NCI-H510A treated with DMSO at 0.1 percent for 48 hours (cell line): ENCODE measurements at places on chromosomes 4 and X.

- no peak for DNase-seq
Measured at GRCh38 chr4:68272380-68272779, 26.9 kb upstream of the TMPRSS11B start.

DNA sequence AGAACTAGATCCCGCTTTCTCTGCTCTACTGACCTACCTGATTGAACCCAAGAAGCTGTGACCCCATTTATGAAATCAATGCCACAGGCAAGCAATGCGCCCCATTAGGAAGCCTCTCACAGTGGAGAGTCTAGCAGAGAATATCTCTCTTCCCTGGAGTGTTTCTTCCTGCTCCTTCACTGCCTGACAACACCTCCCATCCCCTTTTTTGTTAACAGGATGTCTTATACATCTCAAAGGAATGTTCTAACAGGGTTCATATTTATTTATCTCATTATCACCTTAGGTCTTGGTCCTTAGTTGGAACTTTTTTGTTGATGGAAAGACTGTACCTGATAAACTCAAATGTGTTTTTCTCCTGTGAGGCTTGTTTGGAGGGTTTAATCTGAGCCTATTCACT lies 35.5 kb downstream of the SLIT2 start:
- no peak for DNase-seq

- no peak for DNase-seq
Measured at GRCh38 chrX:111411983-111412382, at the start of gene DCX. TSS of gene DCX (minus strand) at chrX:111412192. CDS start at chrX:111410398, 1,794 bp downstream.

DNA sequence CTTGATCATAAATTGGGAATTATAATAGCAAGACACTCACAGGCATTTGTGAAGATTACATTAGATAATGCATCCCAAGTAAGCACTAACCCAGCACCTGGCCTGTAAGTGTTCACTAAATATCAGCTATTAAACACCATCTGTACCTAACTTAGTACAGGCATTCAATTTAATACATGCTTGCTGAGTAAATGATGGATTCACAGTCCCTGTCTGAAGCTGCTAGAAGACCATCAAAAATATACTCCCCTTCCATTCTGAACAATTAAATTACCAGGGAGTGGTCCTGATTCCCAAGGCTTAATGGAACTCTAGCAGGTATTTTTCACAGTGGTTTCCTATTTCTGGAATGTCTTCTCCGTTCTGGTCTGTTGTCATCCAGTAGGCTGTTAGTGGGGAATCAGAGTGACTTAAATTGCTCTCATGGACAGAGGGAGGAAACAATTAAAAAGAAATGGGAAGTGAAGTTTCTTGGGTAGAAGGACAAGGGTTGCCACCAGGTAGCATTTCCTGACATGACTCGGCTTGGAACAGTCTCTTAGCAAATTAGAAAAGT lies 233.9 kb downstream of the PTTG2 start:
- DNase-seq: no peak

DNA sequence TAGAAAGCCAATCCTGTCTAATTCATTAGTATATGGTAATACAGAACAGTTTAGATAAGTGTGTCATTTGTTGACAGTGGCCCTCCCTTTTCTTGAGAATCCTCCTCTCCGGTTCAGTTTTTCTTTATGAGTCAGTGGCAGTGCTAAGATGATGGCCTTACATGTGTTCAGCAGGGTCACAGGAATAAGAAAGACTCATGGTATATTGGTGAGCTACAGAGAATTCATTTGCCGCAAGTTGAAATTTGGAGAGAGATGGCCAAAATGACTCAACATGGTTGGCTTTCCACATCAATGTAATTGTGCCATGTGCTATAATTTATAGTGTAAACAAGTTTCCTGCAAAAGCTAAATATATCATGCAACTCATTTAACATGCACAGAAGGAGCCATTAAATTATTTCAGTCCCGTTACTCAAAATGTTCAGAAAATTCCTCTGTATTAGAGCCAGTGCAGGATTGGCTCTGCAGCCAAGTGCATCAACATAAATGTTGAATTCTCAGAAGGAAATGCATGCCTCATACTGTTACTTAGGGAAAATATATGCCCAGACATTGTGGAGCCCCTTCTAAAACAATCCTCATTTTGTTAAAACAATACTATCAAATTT lies 374.3 kb downstream of the AFF2 start:
- DNase-seq: no peak

DNA sequence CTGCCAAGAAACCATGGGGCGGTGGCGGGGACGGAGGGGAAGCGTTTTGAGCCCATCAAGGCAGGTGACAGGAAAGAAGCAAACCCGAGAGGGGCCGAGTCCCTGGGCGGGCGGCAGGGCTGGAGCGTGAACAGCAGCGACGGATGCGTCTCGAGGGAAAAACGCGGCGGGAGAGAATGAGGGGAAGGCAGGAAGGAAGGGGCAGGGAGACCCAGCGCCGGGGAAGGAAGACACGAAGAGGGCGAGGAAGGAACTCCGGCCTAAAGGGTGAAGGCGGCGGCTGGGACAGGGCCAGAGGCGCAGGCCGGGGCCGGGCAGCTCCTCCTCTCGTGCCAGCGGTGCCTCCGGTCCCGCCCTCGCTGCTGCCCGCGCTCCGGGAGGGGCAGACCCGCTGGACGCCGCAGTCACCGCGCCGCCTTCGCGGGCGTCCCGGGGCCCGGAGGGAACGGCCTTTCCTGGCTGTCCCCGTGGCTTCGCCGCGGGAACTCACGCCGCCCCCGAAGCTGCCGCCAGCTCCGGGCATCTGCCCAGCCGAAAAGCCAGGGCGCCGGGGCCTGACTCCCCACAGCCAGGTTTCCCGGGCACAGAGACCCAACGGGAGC lies 751 bp upstream of the RGS12 start:
- DNase-seq: no peak
